GM04504 (cell line): ENCODE measurements at places on chromosomes 16 and 17.

- DNase-seq, result peak; percentile 83
Observed at GRCh38 chr17:909642-910323, 69.8 kb downstream of the NXN start.

DNA sequence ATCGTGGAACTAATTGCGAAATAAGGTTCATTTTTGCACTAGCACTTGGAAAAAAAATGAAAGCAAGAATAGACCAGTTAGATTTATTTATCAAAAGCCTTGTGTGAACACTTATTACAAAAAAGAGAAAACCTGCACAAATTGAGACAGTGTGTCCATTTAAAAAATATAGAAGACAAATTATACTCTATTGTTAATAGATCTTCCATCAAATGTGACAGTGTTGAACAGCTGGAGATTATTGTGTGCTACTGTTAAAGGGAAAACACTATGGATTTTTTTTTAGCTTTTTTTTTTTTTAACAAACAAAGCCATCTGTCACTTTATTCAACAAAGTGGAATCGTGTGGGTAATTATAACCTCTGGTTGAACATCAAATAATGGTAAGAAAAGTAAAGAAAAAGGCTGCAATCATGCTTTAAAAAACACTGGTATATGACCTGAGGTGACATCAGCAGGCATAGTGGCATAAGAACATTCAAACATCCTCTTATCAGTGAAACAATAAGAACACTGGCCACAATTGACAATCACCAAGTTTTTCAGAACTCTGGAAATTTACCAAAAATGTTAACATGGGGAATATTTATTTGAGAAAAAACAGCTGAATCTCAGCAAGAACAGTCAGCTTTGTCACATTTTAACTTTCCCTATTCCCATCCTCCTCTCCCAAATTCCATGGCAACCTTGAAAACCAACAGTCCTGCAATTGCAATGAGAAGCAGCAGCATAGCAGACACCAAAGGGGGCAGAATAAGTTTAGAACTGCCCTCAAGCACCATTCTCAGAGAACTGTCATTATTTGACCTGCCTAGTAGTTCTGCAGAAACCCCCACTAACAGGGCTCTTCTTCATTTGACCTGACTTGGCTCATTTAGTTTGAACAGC is 442.3 kb upstream of the MON1B start:
- no peak for DNase-seq

GRCh38 chr16:14296663-14297062 is 225.5 kb downstream of the MRTFB start:
- DNase-seq, result no peak

DNA sequence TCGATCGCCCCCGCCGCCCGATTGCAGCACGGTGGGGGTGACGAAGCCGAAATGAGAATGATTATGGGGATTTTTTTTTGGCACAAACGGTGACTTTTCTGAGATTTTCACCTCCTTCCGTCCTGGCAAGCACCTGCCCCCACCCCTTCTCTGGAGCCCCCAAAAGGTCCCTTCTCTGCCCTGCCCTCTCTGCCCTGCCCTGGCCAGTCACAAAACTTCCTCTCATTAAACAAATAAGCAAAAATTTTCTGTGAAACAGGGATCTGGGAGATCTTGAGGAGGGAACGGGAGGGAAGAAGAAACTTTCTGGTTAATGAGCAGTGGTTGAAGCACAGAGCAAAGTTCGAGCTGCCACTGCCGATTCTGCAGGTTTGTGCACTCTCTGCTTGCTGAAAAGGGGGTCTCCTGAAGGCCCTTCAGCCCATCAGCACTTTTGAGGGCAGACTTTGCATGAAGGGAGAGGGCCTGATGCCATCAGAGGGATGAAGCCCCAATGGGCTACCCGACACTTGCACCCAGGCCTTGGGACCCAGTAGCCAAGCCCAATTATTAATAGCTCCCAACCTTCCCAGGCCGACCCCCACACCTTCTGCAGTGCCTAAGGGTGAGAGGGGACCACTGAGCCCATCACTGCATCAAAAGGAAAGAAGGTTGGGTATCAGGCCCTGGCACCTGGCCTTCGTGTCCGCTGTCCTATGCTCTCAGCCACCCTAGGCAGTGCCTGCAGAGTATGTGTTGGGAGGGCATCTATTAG is 1.0 kb upstream of the HOXB8 start:
- DNase-seq, result no peak

- DNase-seq, result no peak
Observed at GRCh38 chr17:55424893-55425540, 3.4 kb upstream of the MMD start.

- DNase-seq, result no peak
Observed at GRCh38 chr17:10894220-10894619, 56.3 kb upstream of the PIRT start.
